ENCODE measurements at places on chromosomes 5 and 9.

DNA sequence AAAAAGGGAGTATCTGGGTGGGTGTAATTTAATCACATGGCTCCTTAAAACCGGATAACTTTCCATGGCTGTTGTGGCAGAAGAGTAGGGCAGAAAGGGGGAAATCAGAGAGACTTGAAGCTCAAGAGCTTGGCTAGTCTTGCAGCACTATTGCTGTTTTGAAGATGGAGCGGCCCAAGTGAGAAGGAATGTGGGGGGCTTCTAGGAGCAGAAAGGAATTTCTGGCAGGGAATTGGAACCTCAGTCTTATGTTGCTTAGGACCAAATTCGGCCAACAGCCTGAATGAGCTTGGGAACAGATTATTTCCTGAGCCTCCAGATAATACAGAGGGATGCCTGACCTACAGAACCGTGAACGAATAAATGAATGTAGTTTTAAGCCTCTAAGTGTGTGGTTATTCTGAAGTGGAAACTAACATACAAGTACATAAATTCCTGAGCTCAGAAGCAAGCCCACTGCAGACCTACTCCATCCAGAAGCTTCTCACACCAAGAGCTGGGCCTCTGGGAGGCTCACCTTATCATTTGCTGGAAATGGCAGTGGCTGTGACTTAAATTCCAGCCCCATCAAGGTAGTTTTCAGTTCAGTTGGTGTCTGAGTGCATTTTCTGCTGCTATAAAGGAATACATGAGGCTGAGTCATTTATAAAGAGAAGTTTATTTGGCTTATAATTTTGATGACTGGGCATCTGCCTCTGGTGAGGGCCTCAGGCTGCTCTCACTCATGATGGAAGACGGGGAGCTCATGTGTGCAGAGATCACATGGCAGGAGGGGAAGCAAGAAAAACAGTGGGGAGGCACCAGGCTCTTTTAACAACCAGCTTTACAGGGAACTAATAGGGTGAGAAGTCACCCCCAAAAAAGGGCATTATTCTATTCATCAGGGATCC lies 15.3 kb upstream of the TMEM174 start:
- DNase-seq: no peak

GRCh38 chr5:171852255-171852681 lies 66.7 kb downstream of the SMIM23 start:
- no peak for DNase-seq

- no peak for DNase-seq
These were observed 223.6 kb upstream of the EFNA5 start for GRCh38 chr5:107894361-107894760.

DNA sequence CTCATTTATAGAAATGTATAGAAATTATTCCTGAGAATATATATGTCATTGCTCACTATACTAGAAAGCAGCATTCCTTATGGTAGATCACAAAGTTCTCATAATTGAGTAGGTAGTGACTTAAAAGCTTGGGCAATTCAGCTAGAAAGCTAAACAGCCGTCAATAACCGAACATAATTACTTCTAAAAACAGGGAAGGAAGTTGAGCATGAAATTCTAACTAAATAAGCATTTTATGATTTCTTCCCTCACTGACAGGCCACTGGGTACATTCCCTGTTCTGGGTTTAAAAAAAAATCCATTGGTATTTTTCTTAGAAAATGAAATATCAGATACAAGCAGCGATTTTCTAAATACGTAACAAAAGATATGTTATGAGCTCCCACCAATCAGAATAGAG lies 91.1 kb upstream of the DAB2 start:
- no peak for DNase-seq

DNA sequence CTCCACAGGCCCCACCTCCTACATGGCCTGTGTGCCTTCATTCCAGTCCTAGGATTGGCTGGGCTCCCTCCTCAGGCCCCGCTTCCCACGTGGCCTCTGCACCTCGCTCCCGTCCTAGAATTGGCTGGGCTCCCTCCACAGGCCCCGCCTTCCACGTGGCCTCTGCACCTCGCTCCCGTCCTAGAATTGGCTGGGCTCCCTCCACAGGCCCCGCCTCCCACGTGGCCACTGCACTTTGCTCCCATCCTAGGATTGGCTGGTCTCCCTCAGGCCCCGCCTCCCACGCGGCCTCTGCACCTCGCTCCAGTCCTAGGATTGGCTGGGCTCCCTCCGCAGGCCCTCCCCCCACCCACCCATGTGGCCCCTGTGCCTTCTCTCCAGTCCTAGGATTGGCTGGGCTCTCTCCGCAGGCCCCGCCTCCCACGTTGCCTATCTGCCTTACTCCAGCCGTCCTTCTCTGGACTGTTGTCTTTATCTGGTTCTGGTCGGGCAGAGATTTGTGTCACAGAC lies 45.3 kb upstream of the CACNA1B start:
- DNase-seq: no peak

- DNase-seq: no peak
These were observed 1.0 kb upstream of the PAX5 start for GRCh38 chr9:37034938-37035647.

GRCh38 chr5:133844836-133845235 lies 123.6 kb downstream of the C5orf15 start:
- DNase-seq: no peak

DNA sequence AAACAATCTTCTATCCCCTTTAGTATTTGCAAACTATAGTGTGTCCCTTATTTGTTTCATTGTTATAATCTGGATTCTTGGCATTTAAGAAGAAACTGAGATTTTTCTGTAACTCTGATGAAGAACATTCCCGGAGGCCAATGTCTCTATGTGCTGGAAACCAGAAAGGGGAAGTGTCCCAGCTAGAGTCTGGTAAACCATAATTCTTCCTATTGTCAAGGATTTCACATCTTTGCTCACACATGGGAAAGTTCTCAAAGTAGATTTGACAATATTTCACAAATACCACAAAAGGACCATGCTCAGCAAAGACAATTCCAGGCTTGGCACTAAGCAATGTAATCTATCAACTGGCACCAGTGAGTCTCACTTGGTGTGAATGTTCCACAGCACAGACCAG lies 146.8 kb downstream of the MUSK start:
- DNase-seq: no peak

GRCh38 chr5:39057734-39058133 lies 16.5 kb downstream of the RICTOR start:
- DNase-seq: no peak

- no peak for DNase-seq
These were observed 6.2 kb downstream of the NUDCD2 start for GRCh38 chr5:163453705-163454104.

- DNase-seq: no peak
These were observed 12.2 kb downstream of the FPGS start for GRCh38 chr9:127814619-127815511.

DNA sequence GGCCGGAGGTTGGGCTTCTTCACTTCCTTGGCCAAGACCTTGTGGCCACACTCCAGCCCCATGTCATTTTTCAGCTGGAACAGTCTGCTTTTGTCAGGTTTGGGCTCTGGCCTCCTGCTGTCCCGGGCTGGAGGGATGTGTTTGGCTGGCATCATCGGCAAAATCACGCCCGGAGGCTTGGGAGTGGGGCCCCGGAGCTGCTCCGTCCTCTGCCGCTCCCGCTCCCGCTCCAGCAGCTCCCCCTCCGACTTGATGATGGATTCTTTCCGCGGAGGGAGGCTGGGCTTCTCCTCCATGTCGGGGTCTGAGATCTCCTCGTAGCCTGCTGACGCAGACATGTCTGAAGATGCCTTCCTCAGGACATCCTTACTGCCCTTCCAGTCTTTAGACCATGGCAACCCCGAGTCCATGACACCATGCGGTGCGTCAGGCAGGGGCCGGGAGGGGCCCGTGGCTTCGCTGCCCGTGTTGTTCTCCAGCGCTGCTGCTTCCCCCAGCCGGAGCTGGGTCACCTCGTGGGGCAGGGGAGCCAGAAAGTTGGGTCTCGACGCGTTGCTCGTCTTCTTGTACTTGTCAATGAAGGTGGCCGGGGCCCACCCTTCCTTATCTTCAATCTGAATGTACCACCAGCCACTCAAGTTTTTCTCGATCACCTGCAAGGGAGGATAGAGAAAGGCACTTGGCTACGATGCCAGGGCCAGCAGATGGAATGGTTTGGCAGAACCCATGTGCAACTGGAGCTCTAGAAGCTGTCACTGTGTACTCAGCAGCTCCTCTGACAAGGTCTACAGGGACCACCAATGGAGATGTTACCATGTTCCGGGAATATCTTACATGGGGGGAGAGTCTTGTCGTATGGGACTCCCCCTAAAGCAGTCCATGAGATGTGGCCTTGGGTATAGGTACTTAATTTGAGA lies 56.0 kb upstream of the UBTD2 start:
- DNase-seq: no peak

GRCh38 chr9:121709798-121710197 lies 58.4 kb downstream of the DAB2IP start:
- no peak for DNase-seq

DNA sequence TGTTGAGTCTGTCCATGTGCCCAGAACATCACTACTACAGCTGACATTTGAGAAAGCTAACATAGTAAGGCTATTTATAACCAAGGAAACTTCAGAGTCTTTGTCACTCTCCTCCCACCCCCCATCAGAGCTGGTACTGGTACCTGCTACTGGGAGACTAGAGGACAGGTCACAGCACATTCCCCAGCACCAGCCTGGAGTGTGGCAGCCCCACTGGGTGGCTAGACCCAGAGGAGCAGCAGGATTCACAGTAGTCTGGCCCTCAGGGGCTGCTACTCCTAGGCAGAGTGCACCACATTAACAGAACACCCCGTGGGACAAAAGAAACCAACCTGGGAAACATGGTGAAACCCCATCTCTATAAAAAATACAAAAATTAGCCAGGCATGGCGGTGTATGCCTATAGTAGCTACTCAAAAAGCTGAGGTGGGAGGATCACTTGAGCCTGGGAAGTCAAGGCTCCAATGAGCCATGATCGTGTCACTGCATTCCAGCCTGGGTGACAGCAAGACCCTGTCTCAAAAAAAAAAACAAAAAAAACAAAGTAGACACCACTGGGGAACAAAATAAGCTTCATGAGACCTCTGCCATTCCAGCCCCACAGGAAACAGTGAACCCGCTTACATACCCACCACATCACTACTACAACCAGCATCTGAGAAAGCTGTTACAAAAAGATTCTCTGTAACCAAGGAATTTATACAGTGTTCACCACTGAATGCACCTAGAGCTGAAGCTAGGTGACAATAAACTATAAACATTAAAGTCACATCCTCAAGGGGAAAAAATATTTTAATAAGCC lies 26.3 kb upstream of the PTGER4 start:
- no peak for DNase-seq

GRCh38 chr9:123311250-123311752 lies 42.9 kb upstream of the STRBP start:
- DNase-seq: no peak

- no peak for DNase-seq
These were observed 281.2 kb downstream of the TRPM3 start for GRCh38 chr9:70840266-70840665.

- no peak for DNase-seq
These were observed 74.7 kb upstream of the IL17B start for GRCh38 chr5:149453618-149454415.

GRCh38 chr5:168286386-168286785 lies 5.1 kb upstream of the WWC1 start:
- no peak for DNase-seq

DNA sequence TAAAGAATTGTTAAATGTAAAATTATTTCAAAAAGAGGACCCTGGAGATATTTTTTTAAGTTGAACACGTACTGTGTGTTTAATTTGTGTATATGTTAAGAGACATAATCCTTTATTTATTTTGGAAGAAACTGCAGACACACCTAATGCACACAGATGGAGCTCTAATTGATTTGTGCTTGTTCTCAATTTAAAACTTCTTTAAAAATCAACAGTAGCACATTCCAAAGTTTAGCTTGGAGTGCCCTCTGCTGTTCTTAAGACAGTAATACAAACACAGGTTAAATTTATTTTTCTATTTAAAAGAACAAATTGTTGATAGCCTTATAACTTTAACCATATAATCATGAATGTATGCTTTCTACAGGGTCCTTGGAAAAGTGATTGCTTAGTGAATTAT lies 277.6 kb upstream of the ADAMTS16 start:
- no peak for DNase-seq
